GM18507 (cell line): ENCODE measurements at places on chromosomes 11 and 22.

DNA sequence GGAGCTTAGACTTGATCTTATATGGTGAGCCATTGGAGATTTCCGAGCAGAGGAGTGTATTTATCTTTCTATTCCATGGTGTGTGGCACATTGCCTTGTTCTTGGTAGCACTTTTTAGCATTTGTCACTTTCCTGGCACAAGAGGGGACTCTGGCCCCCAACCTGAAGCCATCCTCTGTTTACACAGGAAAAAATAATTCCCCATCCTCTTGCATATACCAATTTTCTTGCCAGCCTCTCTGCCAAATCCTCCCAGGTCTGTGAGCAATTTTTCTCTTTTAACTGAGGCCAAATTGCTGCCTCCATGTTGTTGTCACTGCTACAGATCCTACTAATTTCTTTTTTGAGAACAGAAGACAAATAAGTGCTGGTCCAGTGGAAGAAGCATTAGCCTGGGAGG is 20.3 kb upstream of the FAM181B start:
- DNase-seq: no peak

DNA sequence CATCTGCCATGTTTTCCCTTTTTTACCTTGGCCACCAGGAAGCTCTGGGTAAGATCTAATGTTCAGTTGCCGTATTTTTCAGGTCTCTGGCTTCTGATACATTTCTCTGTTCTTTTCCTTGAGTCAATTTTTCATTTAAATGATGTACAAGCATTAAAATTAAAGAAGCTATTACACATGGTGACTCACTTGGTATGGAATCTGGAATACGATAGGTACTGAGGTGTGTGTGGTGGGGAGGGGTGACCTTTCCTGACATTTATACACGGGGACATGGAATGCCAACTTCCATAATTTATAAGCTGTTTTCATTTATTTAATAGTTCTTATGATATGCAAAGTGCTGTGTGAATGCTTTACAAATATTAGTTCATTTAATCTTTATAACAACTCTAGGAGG is 47.8 kb upstream of the ALX4 start:
- no peak for DNase-seq

DNA sequence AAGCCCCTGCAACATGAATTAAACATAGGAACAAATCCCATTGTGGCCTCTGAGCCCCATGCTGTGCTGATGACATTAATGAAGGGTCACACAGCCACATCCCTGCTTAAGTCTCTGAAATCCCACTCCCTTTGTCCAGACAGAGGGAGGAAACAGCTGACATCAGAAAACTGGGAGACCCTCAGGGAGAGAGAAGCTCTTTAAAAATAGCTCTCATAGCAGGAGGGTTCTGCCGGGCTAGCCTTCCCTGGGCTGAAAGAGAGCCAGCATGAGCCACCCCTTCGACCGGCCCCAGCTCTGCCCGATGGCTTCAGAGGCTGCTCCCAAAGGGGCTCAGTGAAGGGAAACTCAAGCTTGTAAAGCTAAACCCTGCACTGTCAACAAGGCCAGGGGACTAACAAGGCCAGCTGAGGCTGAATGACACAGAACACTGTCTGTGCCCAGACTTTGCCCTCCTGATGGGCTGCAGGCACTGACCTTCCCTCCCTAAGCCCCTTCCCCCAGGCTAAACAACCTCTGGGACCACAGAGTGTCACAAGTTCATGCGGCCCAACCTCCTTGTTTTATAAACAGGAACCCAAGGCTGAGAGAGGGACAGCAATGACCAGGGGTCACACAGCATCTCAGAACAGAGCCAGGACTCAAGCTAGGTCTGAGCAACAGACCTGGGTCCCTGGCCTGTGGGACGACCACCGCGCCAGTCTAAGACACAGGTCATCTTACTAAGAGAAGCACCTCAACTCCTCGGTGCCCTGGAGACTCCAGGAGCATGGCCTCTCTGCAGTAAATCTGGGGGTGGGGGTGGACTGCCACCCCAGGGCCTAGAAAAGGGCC is 163.8 kb downstream of the CHST1 start:
- DNase-seq: no peak

- no peak for DNase-seq
Observed at GRCh38 chr11:123145220-123145619, 49.8 kb downstream of the CLMP start.

GRCh38 chr11:72789493-72790131 is 4.2 kb downstream of the STARD10 start:
- DNase-seq: no peak

GRCh38 chr11:46593550-46594373 is at the start of gene AMBRA1:
TSS of gene AMBRA1 (minus strand) at chr11:46594023. CDS start at chr11:46548380, 45,643 bp downstream.
- peak; percentile 68 for DNase-seq

- no peak for DNase-seq
Observed at GRCh38 chr11:67054836-67055523, 1.7 kb upstream of the RHOD start.

GRCh38 chr22:17387356-17387755 is 18.1 kb downstream of the CECR2 start:
- DNase-seq: no peak

DNA sequence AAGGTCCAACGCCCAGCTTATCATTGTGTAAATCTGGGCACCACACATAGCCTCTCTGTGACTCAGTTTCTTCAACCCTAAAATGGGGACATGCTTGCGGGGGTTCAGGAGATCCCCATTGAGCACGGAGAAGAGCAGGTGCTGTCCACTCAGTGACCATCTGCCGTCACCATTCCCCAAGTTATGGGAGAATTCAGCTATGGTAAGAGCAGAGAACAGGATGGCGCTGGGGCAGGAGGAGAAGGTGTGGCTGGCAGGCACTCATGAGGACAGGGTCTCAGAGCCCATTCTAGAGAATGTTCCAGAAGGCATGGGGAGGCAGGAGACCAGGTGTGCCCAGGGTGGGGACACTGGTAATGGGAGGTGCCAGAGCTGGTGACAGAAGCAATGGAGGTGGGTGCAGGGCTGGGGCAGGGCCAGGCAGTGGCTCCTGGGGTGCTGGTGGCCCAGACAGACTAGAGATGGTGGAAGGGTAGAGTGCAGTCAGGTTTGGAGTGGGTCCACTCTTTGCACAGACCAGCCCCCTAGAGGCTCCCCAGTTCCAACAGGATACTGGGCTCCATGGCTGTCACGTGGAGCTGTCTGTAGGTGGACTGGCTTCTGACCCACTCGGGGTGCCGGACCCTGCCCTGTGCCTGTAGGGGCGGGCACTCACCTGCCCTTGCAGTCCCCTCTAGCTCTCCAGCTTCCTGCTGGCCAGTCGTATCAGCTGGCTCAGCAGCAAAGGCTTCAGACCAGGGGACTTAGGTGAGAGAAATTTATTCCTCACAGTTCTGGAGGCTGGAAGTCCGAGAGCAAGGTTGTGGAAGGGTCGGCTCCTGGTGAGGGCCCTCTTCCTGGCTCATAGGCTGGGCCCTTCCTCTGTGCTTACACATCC is 84.7 kb downstream of the CDKN1C start:
- no peak for DNase-seq
